Esophagus muscularis mucosa (tissue), 4 donors: ENCODE measurements at places on chromosomes 5 and 9. TPM values are rescaled to one million over a fixed set of nuclear protein-coding genes. Genes with fewer than 3 reads are reported as not detected.

BTNL9 gene
- 30.6 TPM for total RNA-seq

DNA sequence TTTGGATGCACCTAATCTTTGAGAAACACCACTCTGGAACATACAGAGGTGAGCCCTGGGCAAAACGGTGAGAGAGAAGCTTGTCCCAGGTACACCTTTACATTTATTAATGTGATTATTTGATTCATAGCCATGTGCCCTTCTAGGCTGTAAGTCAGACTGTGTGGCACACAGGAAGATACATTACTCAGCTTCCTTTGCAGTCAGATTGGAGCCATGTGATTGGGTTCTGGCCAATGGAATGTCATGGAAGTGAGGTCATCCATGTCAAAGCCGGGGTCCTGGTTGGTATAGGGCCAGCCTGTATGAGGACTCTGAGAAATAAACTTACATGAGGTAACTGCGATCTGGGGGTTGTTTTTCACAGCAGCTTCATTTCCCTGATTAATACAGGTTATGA is 106.8 kb upstream of the CD180 start:
- no peak for DNase-seq
- H3K4me3 ChIP-seq, result no peak overlapping the region
- H3K36me3 ChIP-seq, result no peaks in the 10 kb centered on the region
- H3K4me1 ChIP-seq, result peaks cover 30% of the 10 kb centered on the region

EPB41L4B gene
- 1.5 TPM for total RNA-seq

PCDHGB3 gene
- 3.3 TPM for total RNA-seq

RARS1 gene
- total RNA-seq, result 53.8 TPM

DNA sequence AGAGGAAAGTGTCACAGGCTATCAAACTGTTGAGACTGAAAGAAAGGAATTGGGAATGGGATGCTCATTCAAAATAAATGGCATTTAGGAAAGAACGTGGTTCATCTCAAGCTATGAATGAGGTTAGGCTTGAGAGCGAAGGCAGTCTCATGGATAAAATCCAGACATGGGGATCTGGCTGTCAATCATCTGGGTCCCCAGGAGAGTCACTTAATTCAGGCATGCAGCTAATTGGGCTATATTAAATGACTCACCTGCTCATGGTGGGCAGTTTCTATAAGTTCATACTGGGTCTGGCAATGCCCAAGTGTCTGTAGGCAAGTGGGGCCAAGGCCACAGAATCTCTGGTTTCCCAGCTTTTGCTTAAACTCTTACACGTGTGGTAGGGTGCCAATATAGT is 286.5 kb upstream of the SEMA6A start:
- no peak for DNase-seq
- H3K4me1 ChIP-seq, result no peaks in the 10 kb centered on the region
- H3K27me3 ChIP-seq, result no peaks in the 10 kb centered on the region
- H3K4me3 ChIP-seq, result no peak overlapping the region
- H3K36me3 ChIP-seq, result no peaks in the 10 kb centered on the region
- H3K27ac ChIP-seq, result no peak overlapping the region

DNA sequence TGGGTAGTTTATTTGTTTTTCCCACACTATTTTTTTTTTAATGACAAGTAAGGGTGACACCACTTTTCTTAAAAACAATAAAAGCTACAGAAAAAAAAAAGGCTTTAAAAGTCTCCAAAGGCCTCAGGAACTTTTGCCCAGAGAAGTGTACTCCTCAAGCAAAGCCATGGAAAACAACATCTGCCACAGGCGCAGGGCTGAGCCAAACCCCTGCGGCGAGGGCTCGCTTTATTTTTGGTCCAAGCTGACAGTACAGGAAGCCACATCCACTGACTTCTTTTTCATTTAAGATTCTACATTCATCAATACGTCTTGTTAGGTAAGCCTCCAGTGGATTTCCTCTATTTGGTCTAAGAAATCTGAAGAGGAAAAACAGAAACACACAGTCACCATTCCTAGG is 51.9 kb upstream of the IFNK start:
- DNase-seq, result no peak
- H3K4me3 ChIP-seq, result no peak overlapping the region
- H3K27ac ChIP-seq, result peak overlapping the region; percentile 60

DNA sequence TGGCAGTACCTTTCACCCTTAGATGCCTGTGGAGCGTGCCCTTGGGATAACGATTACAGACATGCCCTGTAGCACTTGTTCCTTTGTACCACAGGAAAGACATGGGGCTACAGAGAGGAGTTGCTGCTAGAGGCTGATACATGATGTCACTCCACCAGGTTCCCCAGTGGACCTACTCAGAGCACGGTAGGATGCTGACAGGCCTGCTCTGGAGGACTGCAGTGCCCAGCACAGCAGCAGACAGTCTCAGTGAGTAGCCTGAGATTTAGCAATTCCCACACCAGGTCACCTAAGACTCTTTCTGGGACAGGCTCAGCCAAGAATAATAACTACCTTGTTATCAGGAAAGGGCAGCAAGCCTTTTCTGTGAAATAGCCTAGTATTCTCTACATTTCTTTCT is 28.8 kb downstream of the PDE4D start:
- no peaks in the 10 kb centered on the region for H3K4me1 ChIP-seq
- no peak for DNase-seq
- no peaks in the 10 kb centered on the region for H3K27me3 ChIP-seq
- no peaks in the 10 kb centered on the region for H3K36me3 ChIP-seq

DNA sequence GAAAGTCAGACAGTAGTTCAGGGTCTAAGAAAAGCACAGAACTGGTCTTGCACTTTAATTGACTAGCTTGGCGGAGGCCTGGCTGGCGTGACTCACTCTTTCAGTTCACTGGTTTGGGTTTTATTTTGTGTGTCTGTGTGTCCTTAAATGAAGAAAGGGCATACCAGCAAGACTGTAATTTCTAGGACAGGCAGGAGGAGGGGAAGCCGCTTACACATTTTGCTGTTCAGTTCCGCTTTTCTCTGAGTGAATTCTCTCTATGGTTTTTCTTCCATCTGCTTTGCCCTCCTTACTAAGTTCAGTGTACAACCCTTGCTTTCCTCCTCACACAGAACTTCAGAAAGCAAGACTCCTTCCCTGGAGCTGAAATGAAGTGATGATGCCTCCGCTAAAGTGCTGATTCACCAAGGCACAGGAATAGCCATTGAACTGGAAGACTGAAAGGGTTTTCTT is 150.8 kb downstream of the MEF2C start:
- no peaks in the 10 kb centered on the region for H3K27me3 ChIP-seq
- DNase-seq, result no peak
- H3K4me3 ChIP-seq, result no peak overlapping the region
- H3K36me3 ChIP-seq, result peaks cover 27% of the 10 kb centered on the region

GRCh38 chr9:87277346-87277745 is 220.3 kb upstream of the DAPK1 start:
- no peak for DNase-seq
- no peaks in the 10 kb centered on the region for H3K36me3 ChIP-seq
- no peaks in the 10 kb centered on the region for H3K27me3 ChIP-seq
- no peak overlapping the region for H3K4me3 ChIP-seq
- no peaks in the 10 kb centered on the region for H3K4me1 ChIP-seq

PGM5 gene
- 633 TPM for total RNA-seq

IFNA13 gene
- not detected for total RNA-seq

GRCh38 chr5:497871-498509 is 26.3 kb downstream of the SLC9A3 start:
- no peaks in the 10 kb centered on the region for H3K36me3 ChIP-seq
- H3K4me1 ChIP-seq, result no peaks in the 10 kb centered on the region
- H3K27ac ChIP-seq, result no peak overlapping the region
- H3K27me3 ChIP-seq, result no peaks in the 10 kb centered on the region
- no peak overlapping the region for H3K4me3 ChIP-seq

DNA sequence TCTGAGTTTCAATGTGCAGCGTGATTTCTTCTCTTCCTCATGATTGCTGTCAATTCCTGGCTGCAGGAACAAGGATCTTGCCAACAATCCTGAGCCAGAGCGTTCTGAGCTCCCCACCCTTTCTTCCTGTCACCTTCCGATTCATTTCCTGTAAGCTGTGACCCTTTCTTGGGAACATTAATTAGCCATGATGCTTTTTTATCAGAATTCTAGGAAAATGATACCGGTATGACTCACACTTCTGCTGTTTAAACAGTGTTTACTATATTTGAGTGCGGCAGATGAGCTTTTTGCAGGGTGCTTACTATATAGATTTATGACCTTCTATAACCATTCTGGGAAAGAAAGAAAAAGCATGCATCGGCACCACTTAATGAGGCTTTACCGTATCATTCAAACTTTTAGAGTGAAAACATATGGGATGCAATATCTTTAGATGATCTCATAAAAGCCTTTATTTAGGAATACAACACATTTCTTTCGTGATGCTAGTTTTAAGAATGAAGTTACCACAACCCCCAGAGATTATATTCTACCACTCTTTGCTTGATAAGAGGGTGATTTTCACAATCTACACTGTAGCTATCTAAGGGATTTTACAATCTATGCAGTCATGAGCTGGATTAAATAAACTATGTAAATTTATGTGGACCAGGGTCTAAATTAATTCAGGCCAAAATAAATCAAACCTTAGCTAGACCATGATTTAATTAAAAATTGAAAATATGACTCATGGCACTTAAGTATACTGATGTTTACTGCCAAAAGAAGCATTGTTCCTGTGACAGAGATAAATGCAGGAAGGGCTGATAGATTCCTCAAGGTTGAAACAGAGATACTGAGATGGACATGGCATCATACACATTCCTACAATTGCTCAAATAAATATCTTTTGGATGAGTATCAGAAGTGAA is 38.0 kb upstream of the OSMR start:
- H3K27ac ChIP-seq, result no peak overlapping the region
- DNase-seq, result no peak
- no peaks in the 10 kb centered on the region for H3K36me3 ChIP-seq
- peaks cover 23% of the 10 kb centered on the region for H3K4me1 ChIP-seq

GNA14 gene
- total RNA-seq, result 6.6 TPM

GRCh38 chr5:88486431-88486830 is 217.8 kb upstream of the TMEM161B start:
- H3K27ac ChIP-seq, result no peak overlapping the region
- DNase-seq, result no peak
- H3K4me1 ChIP-seq, result no peaks in the 10 kb centered on the region
- no peak overlapping the region for H3K4me3 ChIP-seq

GRCh38 chr5:105816961-105817360 is 1853.8 kb downstream of the EFNA5 start:
- no peak overlapping the region for H3K27ac ChIP-seq
- no peaks in the 10 kb centered on the region for H3K36me3 ChIP-seq
- DNase-seq, result no peak
- H3K4me1 ChIP-seq, result no peaks in the 10 kb centered on the region
- H3K27me3 ChIP-seq, result no peaks in the 10 kb centered on the region

- peak overlapping the region; percentile 28 for H3K27ac ChIP-seq
- DNase-seq, result no peak
- H3K27me3 ChIP-seq, result no peaks in the 10 kb centered on the region
- peaks cover 20% of the 10 kb centered on the region for H3K4me1 ChIP-seq
- peaks cover 10% of the 10 kb centered on the region for H3K36me3 ChIP-seq
Measured at GRCh38 chr5:151173711-151174611, 16.4 kb upstream of the ANXA6 start.

GRCh38 chr9:34551751-34552605 is 29.2 kb upstream of the ENHO start:
- no peaks in the 10 kb centered on the region for H3K4me1 ChIP-seq
- no peak overlapping the region for H3K27ac ChIP-seq
- H3K36me3 ChIP-seq, result no peaks in the 10 kb centered on the region
- H3K27me3 ChIP-seq, result no peaks in the 10 kb centered on the region
- DNase-seq, result no peak

CAMK2A gene
- total RNA-seq, result 8.0 TPM

DNA sequence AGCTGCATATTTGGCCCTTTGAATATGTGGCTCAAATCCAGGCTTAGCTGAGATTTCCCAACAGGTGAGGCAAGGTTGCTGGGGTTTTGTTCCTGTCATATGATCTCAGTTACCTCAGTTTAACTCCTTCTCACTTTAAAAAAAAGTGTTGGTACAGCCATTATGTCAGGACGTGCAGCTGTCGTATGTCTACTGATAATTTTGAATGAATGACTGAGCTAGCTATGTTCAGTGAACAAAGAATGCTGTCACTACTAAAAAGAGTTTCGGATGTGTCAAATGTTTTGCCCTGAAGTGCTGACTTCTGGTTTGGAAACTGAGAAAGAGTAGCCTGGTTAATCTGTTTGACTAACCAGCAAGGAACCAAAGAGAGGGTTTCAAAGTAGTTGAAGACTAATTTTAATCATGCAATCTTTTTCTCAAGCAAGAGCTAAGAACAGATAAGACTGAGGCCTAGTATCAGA is 106.3 kb upstream of the NR3C1 start:
- H3K27ac ChIP-seq, result no peak overlapping the region
- no peak for DNase-seq
- H3K4me3 ChIP-seq, result no peak overlapping the region

WDR70 gene
- total RNA-seq, result 24.1 TPM

DNA sequence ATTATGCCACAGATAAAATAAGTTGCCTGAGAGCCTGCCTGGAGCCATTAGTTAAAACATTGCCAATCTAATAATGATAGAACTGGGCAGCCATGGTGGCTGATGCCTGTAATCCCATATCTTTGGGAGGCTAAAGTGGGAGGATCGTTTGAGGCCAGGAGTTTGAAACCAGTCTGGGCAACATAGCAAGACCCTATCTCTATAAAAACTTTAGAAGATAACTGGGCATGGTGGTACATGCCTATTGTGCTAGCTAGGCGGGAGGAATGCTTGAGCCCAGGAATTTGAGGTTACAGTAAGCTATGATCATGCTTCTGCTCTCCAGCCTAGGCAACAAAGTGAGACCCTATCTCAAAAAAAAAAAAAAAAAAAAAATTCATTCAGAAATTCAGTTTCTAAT is 52.6 kb downstream of the RAI14 start:
- H3K27ac ChIP-seq, result peak overlapping the region; percentile 71
- H3K27me3 ChIP-seq, result no peaks in the 10 kb centered on the region
- H3K4me1 ChIP-seq, result no peaks in the 10 kb centered on the region
- no peak overlapping the region for H3K4me3 ChIP-seq

GRCh38 chr5:6587171-6587570 is 45.7 kb downstream of the NSUN2 start:
- H3K36me3 ChIP-seq, result no peaks in the 10 kb centered on the region
- H3K4me1 ChIP-seq, result peaks cover 8% of the 10 kb centered on the region
- H3K4me3 ChIP-seq, result no peak overlapping the region
- no peaks in the 10 kb centered on the region for H3K27me3 ChIP-seq
- no peak overlapping the region for H3K27ac ChIP-seq
- DNase-seq, result no peak

DNA sequence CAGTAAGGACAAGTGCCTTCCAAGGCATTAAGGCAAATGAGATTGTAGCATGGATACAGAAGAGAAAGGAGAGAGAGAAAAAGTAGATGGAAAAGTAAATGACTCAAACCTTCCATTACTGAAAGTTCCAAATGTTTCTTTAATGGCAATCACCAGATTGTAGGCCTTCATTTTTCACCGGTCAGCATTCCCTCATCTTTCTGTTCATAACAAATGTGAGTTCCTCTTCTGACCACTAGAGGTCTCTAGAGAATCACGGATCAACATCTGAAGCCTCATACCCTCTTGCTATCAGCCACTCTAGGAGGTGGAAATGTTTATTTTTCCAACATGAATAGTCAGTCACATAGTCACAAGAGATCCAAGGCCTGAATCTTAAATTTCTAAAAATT is 73.6 kb upstream of the RPS23 start:
- no peak for DNase-seq
- H3K27me3 ChIP-seq, result no peaks in the 10 kb centered on the region
- H3K36me3 ChIP-seq, result no peaks in the 10 kb centered on the region
- peak overlapping the region; percentile 32 for H3K27ac ChIP-seq
- H3K4me1 ChIP-seq, result peaks cover 20% of the 10 kb centered on the region
- no peak overlapping the region for H3K4me3 ChIP-seq

GRCh38 chr5:33275921-33276627 is 164.7 kb upstream of the TARS1 start:
- no peak overlapping the region for H3K4me3 ChIP-seq
- no peaks in the 10 kb centered on the region for H3K36me3 ChIP-seq
- DNase-seq, result no peak
- no peaks in the 10 kb centered on the region for H3K27me3 ChIP-seq
- H3K4me1 ChIP-seq, result peaks cover under 1% of the 10 kb centered on the region
